ENCODE measurements at places on chromosomes 3 and 15.
A peak's percentile ranks its signal among the peaks of the same experiment; 100 is the strongest.

DNA sequence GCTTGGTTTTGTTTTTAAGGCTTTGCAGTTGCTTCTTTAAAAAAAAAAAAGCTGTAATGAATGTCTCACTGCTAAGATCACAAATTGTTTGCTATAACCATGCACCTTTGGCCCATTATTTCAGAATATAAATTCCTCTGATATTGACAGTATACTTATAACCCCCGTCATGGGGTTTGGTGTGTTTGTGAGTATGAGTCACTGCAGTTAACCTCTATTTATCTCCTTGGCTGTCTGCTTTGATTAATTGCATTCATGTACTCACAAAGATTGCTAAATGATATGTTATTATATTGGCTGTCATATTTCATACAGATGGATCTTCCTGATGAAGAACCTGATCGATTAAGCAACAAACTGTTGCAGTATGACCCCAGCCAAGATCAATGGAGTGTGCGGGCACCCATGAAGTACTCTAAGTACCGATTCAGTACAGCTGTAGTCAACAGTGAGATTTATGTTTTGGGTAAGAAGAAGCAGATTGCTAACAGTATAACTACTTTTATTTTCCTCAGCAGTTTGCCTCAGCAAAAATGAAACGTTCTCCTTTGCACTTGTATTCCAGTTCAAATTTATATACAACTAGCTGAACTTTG, 14.9 kb downstream of the KBTBD12 start:
- no peak for DNase-seq

GRCh38 chr15:65057549-65057940, 10.2 kb downstream of the RASL12 start:
- DNase-seq = no peak

GRCh38 chr15:89654847-89655805, at the start of gene KIF7:
Gene KIF7, minus strand, starts transcription at chr15:89655467. Its CDS starts 2,537 bp downstream, at chr15:89652930.
- peak; percentile 13 for DNase-seq

DNA sequence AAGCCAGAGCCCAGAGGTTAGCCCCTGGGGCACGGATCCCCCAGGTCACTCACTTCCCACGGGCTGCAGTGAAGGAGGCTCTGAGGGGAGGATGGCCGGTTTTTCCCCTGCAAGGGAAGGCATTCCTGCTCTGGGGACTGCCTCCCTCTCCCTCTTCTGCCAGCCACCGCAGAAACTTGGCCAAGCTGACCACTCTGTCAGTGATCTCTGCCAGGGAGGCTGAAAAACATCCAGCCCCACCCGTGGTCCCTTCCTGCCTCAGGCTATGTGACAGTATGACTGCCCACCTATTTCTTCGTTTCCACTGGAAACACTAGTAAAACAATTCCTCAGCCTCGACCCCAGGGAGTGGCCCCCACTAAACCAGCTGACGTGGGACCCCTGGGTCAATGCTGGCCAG, 14.6 kb upstream of the FANCD2 start:
- no peak for DNase-seq

GRCh38 chr15:78450285-78450858, 12.4 kb downstream of the IREB2 start:
- DNase-seq = no peak

DNA sequence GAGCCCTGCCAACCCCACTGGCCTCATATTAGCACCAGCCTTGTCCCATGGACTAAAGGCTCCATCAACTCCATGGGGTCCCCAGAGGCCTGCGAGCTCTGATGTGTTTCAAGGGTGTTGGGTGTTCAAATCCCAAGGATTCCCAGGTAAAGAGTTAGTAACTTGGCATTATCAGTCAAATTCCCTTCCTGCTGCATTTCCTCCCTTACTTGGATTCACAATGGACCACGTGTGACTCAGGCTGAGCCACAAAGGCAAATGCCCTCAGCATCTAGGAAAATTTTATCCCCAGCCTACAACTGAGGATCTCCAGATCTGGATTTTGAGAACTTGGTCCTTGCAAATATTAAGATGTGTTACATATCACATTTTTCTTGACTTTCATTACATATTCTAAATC, 58.8 kb downstream of the GADL1 start:
- no peak for DNase-seq

- DNase-seq = peak; percentile 7
Observed at GRCh38 chr15:40313531-40314398, 6.0 kb upstream of the PLCB2 start.

- no peak for DNase-seq
Observed at GRCh38 chr15:66108483-66109265, 144.9 kb downstream of the MEGF11 start.

DNA sequence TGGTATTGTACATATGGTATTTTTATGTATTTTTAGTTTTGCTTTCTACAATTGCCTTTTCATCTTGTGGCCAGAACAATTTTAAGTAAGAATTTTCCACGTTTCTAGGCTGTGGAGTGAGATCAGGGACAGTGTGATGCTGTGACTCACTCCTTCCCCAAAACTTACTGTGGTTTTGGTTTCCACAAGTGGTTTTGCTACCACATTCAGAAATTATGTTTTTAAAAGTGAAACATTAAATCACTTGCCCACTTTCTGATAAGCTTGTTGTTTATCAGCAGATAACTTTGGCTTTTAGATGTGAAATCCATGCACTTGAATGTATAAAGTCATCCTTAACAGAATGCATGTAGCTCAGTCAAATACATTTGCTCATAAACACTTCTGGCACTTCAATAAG, 192.2 kb upstream of the THRB start:
- DNase-seq = peak; percentile 58

- no peak for DNase-seq
Observed at GRCh38 chr3:125140818-125141595, 71.5 kb downstream of the SLC12A8 start.

DNA sequence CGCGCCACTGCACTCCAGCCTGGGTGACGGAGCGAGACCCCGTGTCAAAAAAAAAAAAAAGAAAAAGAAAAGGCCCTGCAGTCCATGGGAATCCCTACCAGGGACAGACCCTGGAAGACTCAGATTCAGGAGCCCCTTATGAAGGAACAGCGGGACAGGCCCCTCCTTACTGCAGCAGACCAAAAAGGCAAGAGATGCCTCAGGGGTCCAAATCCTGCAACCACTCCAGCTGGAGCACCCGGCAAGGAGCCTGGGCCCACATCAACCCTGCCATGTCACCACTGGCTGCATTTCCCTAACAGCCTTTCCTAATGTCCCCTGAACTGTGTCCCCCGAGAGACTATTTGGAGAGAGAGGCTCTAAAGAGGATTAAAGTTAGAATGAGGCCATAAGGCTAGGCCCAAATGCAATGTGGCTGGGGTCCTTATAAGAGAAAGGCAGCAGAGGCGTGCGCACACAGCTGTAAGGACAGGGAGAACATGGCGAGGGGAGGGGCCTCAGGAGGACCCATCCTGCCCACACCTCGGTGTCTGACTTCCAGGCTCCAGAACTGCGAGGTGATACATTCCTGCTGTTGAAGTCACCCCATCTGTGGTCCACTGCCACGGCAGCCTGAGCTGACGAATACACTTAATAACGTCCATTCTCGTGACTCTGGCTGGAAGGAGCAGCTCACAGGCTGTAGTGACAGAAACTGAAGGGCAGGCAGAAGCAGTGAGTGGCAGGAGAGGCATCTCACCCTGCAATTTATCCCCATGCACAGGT, 78.1 kb downstream of the ATP10A start:
- no peak for DNase-seq

DNA sequence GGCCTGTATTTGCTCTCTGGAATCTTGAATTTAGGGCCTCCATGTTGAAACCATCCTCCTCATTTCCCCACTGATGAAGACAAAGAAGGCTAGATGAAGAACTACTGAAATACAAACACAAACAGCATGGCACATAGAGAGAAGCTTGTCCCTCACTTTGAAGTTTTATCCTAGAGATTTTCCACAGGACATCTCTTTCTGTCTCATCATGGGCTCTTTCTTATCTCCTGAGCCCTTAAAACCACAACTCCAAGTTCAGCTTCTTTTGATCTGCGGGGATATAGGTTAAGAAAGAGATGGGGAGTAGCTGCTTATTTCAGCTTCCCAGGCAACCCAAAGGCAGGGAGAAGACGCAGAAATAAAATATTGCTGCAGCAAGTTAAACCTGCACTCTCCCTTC, 213.1 kb upstream of the LRIG1 start:
- DNase-seq = no peak

DNA sequence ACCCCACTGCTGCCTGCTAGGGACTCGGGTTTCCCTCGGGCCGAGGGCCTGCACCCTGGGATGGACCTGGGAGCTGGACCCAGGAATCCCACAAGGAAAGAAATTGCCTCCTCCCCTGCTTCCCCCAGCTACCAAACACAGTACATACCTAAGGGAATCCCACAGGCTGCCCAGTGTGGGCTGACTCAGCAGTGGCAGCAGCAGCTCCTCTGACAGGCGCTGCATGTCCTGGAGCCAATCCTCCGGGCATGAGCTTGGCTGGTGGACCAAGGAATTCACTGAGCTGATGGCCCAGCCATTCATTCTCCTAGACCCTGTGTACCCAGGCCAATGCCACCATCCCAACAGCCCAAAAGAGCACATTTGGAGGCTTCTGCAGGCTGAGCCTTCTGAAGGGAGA, 9.5 kb upstream of the LTK start:
- DNase-seq = no peak

DNA sequence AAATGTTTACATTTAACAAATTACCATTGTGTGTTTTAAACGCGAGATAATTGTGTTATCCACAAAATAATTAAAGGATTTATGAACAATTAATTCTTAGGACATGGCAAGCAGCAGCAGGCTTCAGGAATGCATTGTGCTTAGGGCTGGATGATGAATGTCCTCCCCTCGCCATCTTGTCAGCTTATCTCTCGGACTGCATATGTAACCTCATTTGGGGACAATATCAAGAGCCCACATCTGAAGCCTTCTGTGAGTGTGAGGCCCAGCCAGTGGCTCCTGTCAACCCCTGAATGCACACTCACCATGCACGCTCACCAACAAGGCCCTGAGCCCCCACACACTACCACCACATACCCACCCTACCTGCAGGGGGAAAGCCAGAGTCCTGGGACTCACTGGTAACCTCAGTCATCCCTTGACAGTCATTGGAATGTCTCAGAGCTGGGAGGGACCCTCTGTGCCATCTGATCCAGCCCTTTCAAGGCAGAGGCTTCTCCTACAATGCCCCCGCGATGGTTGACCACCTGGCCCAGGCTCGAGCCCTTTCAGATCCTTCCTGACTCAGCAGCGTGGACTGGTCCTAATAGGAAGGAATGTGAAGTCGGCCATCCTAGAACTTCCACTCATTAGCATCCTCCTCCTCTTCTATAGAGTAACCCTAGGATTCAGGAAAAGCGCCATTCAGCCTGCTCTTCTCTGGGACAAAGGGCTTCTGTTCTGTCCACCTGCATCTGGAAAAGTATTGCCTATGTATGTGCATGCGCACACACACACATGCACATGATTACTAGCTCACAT, 38.2 kb downstream of the MRPL46 start:
- no peak for DNase-seq

DNA sequence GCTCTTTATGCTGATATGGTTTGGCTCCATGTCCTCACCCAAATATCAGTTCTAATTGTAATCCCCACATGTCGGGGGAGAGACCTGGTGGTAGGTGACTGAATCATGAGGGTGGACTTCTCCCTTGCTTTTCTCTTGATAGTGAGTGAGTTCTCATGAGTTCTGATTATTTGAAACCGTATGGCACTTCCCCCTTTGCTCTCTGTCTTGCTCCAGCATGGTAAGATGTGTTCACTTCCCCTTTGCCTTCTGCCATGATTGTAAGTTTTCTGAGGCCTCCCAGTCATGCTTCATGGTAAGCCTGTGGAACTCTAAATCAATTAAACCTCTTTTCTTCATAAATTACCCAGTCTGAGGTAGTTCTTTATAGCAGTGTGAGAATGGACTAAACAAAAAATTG, 107.6 kb downstream of the IMPG2 start:
- no peak for DNase-seq

DNA sequence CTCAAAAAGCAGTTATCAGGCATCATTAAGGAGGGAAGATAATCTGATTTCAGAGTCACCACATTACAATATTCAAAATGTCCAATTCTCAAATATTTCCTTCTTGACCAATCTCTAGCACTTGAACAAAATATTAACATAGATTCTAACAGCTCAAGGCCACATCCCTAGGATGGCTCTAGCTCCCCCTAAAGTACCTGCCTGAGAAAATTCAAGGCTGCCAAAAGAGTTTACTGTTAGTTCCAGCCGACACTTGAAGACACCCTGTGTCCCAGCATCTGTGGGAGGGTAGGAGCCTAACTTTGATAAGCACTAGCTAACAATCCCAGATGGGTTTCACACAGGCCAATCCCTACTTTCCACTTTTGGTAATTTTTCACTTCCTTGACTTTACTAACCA, 10.4 kb downstream of the NSMCE3 start:
- DNase-seq = no peak

GRCh38 chr3:30918761-30919160, 24.3 kb upstream of the GADL1 start:
- DNase-seq = no peak

DNA sequence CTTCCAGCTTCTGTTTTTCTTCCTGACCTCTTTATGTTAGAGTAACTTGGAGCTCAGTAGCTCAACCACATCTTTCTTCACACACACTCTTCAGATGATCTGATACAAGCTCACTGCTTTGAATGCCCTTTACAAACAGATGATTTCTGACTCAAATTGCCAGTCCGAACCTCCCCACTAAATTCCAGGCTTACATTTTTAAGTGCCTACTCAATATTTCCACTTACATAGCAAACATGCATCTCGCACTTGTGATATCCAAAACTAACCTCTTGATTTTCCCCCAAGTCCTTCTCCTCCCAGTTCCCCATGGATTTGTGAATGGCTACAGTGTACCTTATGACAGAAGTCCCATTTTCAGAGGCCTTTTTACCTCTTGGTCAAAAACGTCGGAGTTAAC, 139.1 kb downstream of the GBE1 start:
- no peak for DNase-seq

DNA sequence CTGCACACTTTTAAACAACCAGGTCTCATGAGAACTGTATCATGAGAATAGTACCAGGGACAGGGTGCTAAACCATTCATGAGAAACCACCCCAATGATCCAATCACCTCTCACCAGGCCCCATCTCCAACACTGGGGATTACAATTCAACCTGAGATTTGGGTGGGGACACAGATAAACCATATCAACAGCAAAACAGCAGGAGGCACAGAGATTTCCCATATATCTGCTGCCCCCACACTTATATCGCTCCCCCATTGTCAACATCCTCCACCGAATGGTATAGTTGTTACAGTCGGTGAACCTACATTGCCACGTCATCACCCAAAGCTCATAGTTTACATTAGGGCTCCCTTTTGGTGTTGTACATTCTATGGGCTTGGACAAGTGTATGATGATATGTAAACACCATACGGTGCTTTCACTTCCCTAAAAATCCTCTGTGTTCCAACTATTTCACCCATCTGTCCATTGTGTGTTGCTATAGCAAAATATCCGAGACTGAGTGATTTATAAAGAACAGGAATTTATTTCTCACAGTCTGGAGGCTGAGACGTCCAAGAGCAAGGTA, 224.8 kb downstream of the FAM43A start:
- no peak for DNase-seq

DNA sequence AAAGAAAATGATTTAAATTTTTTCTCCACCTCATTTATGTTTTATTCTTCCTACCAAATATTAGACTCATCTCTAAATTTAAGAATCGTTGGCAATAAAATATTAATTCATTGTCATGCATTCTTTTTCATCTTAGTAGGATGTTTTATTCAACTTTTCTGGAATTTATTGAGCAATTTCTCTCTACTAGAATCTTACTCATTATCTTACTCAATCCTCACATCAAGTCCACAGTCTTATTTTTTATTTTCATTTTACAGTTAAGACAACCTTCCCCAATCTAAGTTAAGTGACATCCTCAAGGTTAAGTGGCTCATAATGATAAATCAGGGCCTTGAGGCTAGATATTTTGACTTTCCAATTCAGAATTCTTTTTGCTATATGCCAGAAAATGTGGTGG, 15.9 kb upstream of the ALDH1A2 start:
- no peak for DNase-seq
